NCI-H2171 treated with DMSO at 0.1 percent for 48 hours (cell line): ENCODE measurements at places on chromosomes 11 and 22.

- DNase-seq: peak; percentile 9
These were observed at the start of gene PHLDB1 for GRCh38 chr11:118607401-118608359. Gene PHLDB1 (plus strand): TSS chr11:118607615. CDS start chr11:118613837, 6,222 bp downstream.

- peak; percentile 20 for DNase-seq
These were observed 23.9 kb upstream of the ZC3H12C start for GRCh38 chr11:110069158-110069737.

GRCh38 chr11:62450543-62451240, 31.9 kb downstream of the SCGB1A1 start:
- no peak for DNase-seq

GRCh38 chr11:44383246-44383645, 73.3 kb upstream of the ALX4 start:
- DNase-seq: no peak

- DNase-seq: no peak
These were observed 150.7 kb downstream of the BRD1 start for GRCh38 chr22:49676783-49677494.

DNA sequence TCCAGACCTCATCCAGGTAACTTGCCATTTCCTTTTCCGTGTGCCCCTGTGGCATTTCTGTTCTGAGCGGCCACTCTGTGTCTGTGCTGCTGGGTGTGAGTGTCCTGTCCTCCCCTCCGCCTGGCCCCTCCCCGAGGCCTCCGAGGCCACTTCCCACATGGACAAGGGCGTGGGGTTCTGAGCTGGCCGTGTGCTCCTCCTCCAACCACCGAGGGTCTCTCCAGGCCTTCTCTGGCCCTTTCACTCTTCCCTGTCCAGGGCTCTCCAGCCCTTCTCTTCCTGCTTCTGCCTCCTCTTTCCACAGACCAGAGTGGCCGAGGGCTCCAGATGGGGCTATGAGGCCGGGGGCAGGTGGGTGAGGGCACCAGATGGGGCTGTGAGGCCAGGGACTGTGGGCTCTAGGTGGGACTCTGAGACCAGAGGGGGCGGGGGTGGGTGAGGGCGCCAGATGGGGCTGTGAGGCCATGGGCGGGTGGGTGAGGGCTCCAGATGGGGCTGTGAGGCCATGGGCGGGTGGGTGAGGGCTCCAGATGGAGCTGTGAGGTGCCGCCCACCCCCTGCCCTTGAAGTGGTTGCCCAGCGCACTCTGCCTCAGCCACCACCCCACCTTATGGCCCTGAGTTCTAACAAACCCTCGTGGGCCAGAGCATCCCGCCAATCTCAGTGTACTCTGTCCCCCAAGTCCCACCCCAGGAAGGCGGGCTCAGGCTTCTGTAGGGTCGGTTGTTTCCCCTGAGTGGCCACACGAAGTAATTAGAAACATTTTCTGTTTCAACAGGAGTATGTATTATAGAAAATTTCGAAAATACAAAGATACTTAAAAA, 24.1 kb downstream of the PTDSS2 start:
- peak; percentile 49 for DNase-seq

GRCh38 chr11:63888170-63889086, 28.5 kb downstream of the RCOR2 start:
- DNase-seq: peak; percentile 83

DNA sequence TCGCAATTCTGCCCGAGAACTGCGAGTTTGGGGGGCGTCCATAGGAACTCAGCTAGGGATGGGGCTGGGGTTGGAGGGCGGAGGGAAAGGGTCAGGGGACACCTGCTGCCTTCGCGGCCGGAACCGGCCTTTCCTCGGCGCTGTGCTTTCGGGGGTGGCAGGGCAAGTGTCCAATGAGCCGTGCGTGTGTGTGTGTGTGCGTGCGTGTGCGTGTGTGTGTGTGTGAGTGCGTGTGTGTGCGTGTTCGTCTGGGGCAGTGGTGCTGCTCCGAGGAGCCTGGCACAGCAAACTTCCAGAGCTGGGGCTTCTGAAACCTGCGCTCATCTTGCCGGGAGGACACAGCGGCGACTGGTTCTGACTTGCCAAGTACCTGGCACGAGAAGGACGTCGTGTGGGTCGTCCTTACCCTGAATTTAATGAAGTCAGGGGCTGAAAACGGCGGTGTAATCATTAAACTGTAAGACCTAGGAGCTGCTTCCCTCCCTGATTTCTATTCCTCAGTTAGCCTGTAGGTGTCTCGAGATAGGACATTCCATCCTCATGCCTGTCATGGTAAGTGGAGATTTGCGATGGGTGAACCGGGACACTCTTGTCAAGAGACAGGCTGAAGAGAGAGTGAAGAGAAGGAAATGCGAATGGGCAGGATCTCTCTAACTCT, 27.0 kb upstream of the AMOTL1 start:
- peak; percentile 84 for DNase-seq

GRCh38 chr11:10291801-10292638, 2.0 kb downstream of the SBF2 start:
- DNase-seq: no peak

DNA sequence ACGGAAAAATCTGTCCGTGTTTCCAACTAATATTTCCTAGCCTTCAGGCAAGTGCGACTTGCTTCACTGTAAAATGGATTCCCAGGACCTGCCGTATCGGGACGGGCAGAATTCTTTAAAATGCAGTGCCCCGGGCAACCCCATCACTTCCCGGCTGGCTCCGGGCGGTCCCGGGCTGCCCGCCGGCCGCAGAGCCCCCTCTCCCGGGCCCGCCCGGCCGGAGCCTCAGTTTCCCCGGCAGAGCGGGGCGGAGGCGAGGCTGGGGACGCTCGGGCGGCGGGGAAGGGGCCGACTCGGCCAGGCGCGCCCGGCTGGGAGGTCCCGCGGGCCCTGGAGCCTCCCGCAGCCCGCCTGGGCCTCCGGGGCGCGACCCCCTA, 84.2 kb upstream of the WNT7B start:
- no peak for DNase-seq

DNA sequence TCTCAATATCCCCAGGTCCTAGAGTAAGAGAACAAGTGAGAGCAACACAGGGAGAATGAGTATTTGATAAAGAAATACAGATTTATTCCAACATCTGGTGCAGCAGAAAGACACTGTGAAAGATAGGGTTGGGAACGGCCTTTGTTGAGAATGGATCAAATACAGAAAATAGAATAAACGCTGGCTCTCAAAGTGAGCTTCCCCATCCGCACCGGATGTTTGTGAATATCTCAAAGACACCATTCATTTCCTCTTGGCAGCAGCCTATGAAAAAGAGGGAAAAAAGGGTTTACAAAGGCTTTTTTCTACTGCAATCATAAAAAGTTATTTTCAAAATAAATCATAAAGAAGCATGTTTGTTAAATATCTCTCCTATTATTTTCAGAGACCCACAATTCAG, 279.3 kb downstream of the CASP12 start:
- DNase-seq: no peak

DNA sequence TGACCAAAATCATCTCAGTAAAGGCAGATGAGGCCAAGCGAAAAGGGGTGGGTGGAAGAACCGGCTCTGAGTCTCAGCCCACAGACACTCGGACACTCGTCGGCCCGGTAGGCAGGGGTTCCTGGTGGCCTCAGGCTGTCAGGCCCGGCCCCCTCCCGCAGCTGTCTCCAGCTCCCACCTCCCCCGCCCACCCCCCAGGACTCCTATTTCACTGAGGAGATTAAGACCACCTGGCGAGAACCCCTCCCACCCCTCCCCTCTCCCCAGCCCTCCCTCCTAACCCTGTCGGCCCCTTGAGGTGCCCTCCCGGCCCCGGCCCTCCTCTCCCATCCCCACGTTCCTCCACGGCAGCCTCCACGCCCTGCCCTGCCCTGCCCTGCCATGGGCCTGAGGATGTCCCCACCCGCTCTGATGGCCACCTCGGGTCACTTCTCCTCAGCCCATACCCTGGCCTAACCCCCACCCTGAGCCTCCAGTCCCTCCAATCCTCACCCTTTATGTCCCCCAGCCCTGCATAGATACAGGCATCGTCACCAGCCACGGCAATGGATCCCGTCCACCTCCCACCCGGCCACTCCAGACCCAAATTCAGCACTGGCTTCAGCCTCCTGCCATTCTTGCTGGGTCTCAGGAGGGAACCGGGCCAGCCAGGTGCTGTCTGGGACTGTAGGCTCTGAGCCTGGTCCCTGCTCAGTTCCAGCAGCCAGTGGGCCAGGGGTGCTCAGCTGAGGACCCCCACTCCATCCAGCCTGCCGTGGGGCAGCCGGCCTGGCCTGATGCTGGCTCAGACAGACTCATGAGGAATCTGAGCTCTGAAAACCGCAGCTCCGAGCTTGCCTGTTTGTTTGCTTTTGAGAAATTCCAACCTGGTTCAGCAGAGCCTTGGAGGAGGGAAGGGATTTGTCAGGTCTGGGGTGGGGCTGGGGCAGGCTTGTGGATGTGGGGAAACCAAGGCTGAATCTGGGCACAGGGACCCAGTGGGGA, 9.8 kb upstream of the TBX1 start:
- no peak for DNase-seq

GRCh38 chr11:132981131-132981956, 551.0 kb downstream of the OPCML start:
- no peak for DNase-seq

GRCh38 chr11:86500500-86501140, 125.9 kb downstream of the CCDC81 start:
- DNase-seq: no peak

DNA sequence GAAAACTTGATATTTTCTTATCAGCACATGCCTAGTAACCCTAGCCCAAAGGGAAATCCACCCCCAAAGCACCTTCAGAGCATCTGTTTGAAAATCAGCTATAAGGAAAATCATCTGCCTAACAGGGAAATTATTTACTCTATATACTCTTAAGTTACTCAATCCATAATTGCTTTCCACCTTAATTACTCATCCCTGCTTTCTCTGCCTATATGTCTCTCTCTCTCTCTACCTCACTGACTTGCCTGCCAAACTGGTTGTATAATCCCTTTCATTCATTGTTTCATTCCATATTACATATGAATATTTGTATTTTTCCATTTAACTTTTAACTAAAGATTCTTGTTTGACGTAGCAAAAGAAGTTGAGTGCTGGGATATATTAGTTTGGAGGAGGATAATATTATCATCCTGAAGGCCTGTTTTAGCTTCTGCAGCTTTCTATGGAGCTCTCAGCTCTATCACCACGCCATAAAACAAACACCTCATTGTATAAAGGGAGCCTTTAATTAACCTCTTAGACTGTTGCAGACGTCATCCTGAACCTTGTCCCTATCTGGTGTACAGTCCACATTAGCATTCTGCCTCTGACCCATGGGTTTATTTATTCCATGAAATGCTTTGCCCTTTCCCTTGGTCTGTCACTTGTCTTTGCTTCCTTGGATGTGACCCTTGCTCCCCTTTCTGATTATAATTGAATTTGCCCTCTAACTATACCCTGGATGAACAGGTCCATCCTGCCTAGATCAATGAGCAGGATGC, 98.9 kb downstream of the INSC start:
- DNase-seq: no peak

DNA sequence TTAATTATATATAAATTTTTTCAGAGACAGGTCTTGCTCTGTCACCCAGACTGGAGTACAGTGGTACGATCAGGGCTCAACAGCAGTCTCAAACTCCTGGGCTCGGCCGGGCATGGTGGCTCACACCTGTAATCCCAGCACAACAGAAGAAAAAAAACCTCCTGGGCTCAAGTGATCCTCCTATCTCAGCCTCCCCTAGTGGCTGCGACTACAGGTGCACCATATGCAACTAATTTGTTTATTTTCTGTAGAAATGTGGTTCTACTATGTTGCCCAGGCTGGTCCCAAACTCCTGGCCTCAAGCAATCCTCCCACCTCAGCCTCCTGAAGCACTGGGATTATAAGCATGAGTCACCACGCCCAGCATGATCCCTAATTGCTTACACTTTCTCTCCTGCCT, 56.1 kb upstream of the SLC35C1 start:
- DNase-seq: no peak

DNA sequence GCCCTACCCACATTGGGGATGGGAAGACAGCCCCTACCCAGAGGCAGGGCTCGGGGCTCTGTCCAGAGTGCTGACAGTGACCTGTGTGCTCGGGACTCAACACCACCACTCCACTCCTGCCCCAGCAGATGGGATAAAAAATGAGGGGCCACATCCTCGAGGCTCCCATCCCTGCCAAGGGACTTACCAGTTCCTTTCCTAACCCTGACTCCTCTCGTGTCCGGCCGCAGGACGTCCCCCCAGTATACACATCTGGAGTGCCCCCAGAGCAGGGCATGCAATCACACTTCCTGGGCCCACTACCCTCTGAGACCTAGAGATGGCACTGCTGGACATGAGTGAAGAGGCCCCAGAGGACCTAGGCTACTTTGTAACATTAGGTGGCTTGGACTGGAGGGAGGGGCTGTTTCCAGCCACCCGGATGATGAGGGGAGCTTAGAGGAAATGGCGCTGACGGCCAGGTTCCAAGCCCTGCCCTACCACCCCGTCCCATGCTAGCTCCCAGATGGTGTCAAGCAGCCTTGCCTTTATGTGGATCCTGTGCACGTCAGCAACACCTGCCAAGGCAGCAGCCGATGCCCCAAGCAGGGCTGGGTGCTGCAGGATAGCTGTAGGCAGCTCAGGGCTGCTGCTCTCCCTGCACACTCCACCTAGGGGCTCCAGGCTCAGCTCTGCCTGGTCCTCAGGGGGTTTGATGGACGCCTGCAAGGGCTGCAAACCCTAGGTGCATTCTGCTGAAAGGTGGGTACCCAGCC, 86.6 kb downstream of the DGCR2 start:
- DNase-seq: peak; percentile 82

GRCh38 chr11:134519390-134519750, 107.3 kb upstream of the B3GAT1 start:
- DNase-seq: no peak

GRCh38 chr11:59560290-59560701, 49.0 kb downstream of the OR4D9 start:
- peak; percentile 77 for DNase-seq

DNA sequence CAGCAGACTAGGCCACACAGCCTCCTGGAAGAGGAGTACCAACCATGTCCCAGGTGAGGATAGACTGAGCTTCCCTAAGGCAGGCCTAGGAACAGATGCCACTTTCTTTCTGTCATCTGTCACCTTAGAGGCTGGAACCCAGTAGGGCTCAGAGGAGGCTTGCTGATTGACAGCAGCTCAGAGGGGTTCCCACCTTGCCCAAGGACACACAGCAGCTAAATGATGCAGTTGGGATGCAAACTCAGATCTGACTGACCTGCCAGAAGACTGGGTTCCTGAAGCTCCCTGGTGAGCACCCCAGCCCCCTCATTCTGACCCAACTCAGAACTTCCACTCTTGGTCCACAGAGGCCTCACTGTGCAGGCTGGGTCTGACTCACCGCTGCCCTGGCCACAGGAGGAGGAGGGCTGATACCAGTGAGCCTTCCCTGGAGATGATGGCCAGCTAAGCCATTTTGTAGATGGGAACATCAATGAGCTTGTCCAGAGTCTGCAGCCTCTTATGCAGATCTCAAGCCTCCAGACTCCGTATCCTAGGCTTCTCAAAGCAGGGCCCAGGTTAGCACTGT, 14.0 kb downstream of the CAPN5 start:
- DNase-seq: no peak

DNA sequence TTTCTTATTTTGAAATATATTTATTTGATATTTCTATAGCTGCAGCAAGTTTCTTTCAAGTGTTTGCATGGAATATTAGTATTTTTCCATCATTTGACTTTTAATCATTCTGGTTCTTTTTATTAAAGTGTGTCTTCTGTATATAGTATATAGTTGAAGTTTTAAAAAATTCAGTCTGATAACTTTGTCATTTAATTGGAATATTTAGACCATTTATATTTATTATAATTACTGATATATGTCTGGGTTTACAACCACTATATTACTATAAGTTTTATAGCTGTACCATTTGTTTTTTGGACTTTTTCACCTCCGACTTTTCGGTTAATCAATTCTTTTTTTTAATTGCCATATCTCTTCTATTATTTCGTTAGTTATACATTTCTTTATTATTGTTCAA, 22.7 kb upstream of the ANO1 start:
- no peak for DNase-seq

- DNase-seq: no peak
These were observed 18.4 kb downstream of the NEAT1 start for GRCh38 chr11:65440831-65441499.
